ENCODE measurements at places on chromosomes 12 and 14. TPM values are rescaled to one million over a fixed set of nuclear protein-coding genes. Genes with fewer than 3 reads are reported as not detected.

DNA sequence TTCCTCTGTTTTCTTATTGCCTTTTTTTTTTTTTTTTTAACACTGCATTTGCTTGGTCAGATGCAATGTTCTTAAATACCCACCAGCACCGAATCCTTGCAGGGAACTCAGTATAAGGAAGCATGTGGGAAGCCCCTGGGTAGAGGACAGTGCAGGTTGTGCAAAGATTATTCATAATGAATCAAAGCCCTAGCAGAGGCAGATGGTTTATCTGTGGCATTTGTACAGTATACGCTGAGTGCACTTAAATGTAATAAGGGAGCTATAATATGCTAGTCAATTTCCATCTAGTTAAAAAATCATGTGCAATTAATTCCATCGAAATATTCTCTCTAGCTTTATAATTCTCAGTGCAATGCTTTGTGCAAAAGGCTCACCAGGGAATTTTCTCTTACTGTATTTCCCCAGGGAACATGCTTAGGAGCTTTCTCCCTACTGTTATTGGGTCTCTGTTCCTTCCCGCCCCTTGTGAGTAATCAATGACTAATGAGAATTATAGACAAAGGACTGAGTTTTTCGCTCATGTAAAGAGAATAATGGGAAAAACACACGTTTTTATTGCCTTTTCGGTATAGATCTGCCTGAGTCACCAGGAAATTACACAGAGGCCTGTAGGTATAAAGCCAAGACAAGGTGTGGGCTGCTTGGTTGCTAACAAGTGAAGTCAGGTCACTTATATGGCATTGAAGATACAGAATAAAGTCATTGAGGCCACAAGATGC lies 1214.3 kb upstream of the TMEM132C start:
- no peaks in the 10 kb centered on the region for H3K4me1 ChIP-seq
- DNase-seq, result no peak
- no peak overlapping the region for H3K4me3 ChIP-seq
- no peaks in the 10 kb centered on the region for H3K27me3 ChIP-seq
- no peak overlapping the region for H3K27ac ChIP-seq
- no peaks in the 10 kb centered on the region for H3K36me3 ChIP-seq

DNA sequence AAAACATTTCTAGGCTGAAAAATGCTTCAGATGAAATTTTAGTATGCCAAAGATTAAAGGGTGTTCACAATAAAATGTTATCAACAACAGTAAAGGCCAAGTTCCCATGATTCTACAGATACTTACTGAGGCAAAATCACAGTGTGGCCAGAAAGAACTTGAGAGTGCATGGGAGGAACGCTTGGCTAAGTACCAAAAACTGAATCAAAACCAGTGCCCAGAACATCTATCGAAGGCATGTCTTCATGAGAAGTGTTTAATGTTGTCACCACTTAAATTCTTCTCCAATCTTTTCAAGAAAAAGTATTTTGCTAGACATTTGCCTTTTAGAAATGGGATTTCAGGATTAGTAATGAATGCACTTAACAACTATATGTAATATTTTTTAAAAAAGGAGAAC lies 41.5 kb downstream of the KIF21A start:
- no peak for DNase-seq
- no peak overlapping the region for H3K27ac ChIP-seq
- no peaks in the 10 kb centered on the region for H3K27me3 ChIP-seq
- no peaks in the 10 kb centered on the region for H3K36me3 ChIP-seq
- no peak overlapping the region for H3K4me3 ChIP-seq

DNA sequence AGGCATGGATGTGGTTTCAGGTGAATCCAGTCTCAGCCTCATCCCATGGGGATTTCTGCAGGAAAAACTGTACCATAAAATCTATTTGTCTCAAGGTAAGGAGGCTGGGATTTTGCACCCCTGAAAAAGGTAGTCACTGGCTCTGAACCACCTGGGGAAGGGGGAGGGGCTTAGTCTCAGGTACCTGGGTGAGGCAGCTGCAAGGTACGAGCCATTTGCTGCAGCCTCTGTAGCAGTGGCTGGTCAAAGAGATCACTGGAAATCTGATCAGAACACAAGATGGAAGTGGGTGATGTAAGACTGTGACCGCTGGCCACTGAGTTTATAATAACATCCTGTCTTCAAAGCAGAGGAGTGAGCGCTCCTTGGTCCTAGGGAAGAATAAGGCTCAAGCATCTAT lies 209.9 kb upstream of the NOS1 start:
- H3K4me3 ChIP-seq, result no peak overlapping the region
- H3K36me3 ChIP-seq, result no peaks in the 10 kb centered on the region
- H3K4me1 ChIP-seq, result no peaks in the 10 kb centered on the region
- H3K27ac ChIP-seq, result no peak overlapping the region

- DNase-seq, result peak; percentile 19
- no peaks in the 10 kb centered on the region for H3K36me3 ChIP-seq
- H3K27ac ChIP-seq, result peak overlapping the region; percentile 90
- no peak overlapping the region for H3K4me3 ChIP-seq
These were observed 166.0 kb downstream of the SLC38A4 start for GRCh38 chr12:46659824-46660223.

- peaks cover 66% of the 10 kb centered on the region for H3K4me1 ChIP-seq
- peak overlapping the region; percentile 13 for H3K27ac ChIP-seq
- H3K27me3 ChIP-seq, result no peaks in the 10 kb centered on the region
- H3K4me3 ChIP-seq, result no peak overlapping the region
- DNase-seq, result no peak
- H3K36me3 ChIP-seq, result peaks cover 47% of the 10 kb centered on the region
These were observed 11.7 kb downstream of the HDAC7 start for GRCh38 chr12:47808050-47808449.

DNA sequence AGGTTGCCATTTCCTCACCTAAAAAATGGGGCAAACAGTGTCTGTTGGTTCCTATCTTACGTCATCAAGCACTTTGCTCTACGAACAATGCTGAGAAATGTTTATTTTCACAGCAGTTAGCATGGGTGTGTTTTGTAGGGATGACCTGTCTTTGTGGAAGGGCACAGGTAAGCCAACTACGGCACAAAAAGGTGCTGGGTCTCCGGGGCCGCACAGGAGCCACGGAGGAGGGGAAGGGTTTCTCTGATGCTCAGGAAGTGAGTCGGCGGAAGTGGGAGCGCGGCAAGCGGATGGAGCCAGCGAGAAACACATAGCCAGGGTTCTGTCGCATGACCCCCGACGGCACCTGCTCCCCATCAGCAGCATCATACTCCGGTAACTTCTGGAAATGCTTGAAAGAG lies 65.6 kb upstream of the TCL1B start:
- DNase-seq, result no peak
- no peaks in the 10 kb centered on the region for H3K36me3 ChIP-seq
- H3K4me1 ChIP-seq, result no peaks in the 10 kb centered on the region
- H3K27ac ChIP-seq, result no peak overlapping the region
- H3K27me3 ChIP-seq, result no peaks in the 10 kb centered on the region

Gene CCDC38
- 0.39 TPM for total RNA-seq

Gene HHIPL1
- not detected for total RNA-seq

Gene RIMBP2
- 0.16 TPM for total RNA-seq

Gene A2M
- 0.50 TPM for total RNA-seq

Gene LRP1-AS
- total RNA-seq, result not detected

Gene C14orf39
- total RNA-seq, result not detected
